ENCODE measurements at places on chromosomes 11 and 22.

DNA sequence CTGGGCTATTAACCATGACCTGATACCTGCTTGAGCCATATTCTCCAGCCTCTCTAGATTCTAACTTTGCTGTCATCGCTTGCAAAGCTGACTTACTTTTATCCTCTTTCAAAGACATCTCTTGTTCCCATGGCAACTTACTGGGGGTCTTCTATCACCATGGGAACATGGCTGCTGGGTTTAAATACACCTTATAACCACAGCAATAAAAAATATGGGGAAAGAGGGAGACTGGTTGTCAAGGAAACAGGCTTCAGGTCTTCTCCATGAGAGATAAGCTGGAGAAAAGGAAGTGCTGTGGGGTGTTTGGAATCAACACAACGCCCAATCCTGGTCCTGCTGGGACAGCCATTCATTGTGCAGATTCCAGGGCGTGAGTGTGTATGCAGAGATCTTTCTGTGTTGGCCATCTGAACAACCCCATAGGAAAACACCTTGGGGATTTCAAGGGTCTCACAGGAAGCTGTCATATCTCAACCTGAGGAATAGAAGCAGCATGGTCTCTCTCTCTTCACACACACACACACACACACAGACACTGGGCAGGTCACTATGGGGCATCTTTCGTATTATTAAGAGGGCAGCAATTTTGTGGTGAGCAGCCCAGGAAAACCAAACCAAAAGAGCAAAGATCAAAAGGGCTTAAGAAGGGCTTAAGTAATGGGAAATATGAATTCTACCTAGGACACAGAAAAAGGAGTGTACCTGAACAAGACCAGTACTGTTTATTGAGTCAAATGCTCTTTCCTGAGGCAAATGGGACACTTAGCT, 344.7 kb upstream of the NCAM1 start:
- no peak for DNase-seq

- DNase-seq, result no peak
Observed at GRCh38 chr11:57972013-57972367, 51.7 kb upstream of the OR9Q1 start.

DNA sequence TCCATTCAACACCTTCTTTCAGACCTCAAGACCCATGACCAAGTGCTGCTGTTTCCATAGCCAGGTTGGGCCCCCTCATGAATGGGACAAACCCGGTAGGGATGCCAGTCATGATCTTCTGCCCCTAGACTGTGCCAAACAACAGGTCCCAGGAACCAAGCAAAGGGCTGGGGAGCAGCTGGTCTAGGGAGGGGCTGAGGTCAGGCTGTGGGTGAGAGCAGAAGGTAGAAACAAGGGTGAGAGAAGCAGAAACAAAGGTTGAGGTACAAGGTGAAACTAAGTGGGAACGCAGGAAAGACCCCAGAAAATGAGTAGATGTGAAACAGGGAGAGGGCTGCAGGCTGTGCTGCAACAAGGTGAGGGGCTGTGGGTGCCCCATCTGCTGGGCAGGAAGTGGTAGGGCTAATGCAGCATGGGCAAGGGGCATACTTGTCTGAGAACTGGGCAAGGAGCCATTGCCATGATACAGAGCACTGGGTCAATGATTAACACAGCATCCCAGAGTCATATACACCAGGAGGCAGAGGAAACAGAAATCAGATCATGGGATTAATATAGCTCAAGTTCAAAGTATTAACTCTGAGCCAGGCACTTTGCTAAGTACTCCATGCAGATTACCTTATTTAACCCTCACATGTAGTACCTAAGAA, 45.9 kb downstream of the SLC1A2 start:
- no peak for DNase-seq

DNA sequence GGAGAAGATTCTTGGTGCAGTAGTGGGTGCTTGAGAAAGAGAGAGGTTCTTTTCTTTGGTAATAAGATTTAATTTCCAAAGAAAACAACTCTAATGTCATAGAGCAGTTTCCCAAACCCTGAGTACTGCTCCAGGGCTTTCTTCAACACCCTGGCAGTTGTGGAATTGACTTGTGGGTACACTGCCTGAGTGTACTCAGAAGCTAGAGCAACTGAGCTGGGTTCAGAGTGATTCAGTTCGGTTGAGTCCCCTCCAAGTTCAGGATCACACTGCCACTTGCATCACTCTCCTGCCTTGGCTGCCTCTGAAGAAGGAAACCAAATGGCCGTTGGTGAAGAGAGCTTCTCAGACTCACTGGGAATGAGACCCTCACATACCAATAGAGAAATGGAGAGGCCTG, 5.3 kb downstream of the DMC1 start:
- DNase-seq, result no peak

GRCh38 chr11:61756452-61757212, 4.2 kb downstream of the MYRF start:
- no peak for DNase-seq

DNA sequence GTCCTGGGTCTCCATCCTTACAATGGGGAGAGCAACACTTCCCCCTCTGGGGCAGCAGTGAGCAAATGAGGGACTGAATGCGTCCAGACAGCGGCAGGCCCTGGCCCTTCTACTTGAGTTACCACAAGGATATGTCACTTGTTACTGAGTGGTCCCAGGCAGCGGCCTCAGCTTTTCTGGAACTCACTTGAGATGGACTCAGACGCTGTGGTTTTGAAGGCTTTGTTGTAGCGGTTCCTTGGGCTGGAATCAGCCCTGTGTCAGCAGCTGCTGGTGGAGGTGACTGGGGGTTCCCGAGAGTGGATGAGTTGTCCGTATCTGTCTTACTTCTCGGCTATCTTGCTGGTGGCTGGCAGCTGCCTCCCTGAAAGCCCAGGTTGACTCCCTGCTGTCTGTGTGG, 77.0 kb downstream of the MICAL2 start:
- DNase-seq, result no peak

- peak; percentile 49 for DNase-seq
Observed at GRCh38 chr22:43993072-43993760, 30.9 kb upstream of the PARVB start.

DNA sequence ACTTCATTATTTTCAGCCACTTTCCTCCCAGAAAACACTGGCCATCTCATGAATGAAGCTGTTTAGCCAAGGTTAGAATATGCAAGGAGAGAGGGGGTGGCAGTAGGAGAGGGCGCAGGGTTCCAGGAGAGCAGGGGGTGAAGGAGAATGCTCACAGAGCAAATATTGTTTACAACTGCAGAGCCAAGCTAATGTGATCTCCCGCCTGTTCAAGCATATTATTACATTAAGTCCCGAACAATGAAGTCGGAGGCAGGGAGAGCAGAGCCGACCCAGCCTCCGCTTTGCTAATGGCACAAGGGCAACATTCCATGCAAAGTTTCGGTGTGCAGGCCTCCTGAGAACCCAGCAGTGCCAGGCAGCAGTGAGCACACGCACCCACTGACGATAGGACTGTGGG, 80.1 kb downstream of the MICAL3 start:
- no peak for DNase-seq

GRCh38 chr22:27420817-27421361, 380.7 kb downstream of the MN1 start:
- no peak for DNase-seq

- DNase-seq, result no peak
Observed at GRCh38 chr22:43992331-43992821, 31.7 kb upstream of the PARVB start.

DNA sequence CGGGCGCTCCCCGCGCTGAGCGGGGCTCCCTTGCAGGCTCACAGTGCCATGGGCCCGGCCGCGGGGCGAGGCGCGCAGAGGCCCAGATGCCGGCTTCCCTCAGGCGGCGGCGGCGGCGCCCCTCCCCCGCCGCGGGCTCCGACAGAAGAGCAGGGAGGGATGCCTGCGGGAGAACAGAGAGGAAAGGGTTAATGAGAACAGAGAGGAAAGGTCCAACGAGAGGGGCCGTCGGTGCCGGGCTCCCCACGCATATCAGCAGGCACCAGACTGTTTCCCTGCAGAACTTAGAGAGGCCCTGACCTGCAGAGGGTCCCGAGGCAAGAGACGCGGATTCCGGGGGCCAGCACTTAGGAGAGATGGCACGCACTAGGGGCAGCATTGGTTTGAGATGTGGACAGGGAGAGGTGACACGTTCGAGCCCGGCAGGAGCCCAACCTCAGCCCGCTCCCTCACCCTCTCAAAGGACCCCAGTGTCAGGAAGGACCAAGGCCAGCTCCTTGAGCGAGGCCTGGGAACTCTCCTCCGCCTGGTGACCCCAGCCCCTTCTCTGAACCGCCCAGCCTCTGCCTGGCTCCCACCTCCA, 9.1 kb downstream of the NRXN2 start:
- DNase-seq, result no peak

DNA sequence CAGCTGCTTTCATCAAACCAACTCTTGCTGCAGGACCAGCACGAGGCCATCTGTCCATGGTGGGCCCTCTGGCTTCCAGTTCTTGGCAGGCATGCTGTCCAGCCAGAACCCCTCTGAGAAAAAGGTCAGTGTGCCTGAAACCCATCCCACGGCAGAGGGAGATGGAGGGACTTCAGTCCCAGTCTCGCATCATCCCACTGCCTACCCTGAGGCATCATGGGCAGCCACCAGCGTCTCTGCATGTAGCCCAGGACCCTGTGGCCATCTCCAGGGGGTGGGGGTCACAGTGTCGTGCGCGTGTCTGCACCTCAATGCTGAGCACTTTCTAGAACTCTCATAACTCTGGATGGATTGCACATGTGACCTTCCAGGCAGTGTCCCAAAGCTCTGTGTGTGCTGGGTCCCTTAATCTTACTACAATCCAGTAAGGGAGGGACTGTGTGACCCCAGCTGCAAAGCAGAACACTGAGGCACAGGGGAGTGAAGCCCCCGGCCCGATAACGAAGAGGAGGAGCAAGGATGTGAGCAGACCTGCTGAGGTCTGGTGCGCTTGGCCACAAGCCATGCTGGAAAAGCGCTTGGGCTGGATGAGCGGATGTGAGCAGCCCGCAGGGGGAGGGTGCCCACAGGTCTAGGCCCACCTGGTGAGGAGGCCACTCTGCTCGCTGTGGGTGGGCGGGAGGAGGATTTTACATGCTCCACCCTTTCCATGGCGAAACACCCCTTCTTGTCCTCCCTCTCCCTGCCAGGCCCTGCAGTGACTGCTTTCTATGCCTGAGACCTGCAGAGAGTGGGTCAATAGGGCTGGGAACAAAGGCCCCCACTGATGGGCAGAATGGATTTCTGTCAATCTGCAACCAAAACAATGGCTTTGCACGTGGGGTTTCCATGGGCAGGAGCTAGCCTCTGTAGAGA, 1401.0 kb downstream of the BRD1 start:
- DNase-seq, result no peak

DNA sequence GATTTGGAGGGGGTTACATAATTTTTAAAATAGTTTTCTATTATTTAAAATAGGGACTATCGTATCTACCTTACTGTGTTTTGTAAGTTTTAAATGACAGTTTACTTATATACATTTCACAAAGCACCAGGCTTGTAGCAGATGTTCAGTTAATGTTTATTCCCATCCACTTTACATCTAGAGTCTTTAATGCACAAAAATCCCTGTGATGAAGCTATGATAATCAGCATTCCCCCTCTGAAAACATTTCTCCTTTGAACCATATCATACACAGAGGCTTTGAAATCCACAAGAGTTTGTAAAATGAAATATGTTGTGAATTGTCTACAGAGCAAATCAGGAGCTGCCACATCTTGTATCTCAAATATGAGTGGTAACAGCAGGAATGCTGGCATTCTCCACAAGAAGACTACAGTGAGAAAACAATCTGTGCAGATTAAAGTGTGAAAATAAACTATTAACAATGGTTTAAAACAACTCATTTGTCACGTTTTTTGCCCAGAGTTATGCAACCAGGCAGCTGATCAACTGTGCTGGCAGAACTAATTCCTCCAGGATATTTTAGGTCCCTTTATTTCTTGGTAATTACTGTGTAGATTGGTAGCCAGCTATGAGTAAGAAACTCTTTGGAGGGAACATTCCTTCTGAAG, 699.1 kb upstream of the ARHGAP42 start:
- no peak for DNase-seq

DNA sequence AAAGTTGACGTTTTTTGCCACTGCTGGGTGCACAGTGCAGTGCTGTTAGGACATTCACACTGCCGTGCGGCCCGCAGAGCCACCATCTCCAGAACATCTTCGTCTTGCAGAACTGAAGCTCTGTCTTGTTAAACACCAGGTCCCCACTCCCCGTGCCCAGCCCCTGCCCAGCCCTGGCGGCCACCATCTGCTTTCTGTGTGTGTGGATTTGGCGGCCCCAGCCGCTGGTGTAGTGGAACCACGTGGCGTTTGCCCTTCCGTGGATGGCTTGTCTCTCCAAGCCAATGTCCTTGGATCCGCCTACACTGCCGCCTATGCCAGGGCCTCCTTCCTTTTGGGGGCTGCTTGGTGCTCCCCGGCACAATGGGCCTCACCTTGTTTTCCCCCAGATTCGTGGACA, 8.2 kb upstream of the MUC5AC start:
- no peak for DNase-seq

DNA sequence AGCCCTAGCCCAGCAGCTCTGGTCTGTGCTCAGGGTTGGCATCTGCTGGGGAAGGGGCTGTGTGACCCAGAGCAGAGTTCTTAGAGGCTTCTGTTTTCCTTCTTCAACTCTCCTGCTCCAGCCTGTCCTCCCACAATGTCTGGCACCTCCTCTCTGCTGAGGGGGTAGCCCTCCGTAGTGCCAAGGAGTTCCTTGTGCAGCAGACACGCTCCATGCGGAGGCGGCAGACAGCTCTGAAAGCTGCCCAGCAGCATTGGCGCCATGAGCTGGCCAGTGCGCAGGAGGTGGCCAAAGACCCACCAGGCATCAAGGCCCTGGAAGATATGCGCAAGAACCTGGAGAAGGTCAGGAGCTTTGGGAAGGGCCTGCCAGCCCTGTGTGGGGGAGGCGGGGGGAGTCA, 69.3 kb downstream of the CEP164 start:
- no peak for DNase-seq

- DNase-seq, result no peak
Observed at GRCh38 chr11:44493930-44494329, 71.5 kb upstream of the CD82 start.

DNA sequence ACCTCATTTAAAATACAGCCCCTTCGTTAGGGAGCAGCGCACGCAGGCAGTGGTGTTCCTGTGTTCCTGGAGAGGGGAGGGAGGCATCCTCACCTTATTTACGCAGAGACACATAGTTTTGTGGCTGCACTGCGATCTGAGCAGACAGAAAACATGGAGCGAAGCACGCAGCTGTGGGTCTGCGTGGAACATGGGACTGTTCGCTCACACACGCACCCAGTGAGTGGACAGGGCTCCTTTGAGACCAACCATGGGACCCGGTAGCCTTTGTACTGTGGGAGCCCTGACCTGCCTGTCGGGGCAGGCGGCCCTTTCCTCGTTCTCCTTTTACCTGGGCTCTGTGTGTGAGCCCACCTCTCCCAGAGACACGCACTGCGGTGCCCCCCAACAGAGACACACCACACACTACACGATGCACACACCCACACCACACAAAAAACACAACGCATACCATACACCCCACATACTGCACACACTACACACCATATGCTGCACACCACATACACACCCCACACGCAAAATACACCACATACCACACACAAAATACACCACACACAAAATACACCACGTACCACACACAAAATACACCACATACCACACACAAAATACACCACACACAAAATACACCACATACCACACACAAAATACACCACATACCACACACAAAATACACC, 1245.7 kb downstream of the BRD1 start:
- no peak for DNase-seq

Measured in CD8-positive, alpha-beta memory T cell (primary cell).